Liver (tissue), 10 donors: ENCODE measurements at places on chromosomes 6 and 20. TPM values are rescaled to one million over a fixed set of nuclear protein-coding genes. Genes with fewer than 3 reads are reported as not detected.

DNA sequence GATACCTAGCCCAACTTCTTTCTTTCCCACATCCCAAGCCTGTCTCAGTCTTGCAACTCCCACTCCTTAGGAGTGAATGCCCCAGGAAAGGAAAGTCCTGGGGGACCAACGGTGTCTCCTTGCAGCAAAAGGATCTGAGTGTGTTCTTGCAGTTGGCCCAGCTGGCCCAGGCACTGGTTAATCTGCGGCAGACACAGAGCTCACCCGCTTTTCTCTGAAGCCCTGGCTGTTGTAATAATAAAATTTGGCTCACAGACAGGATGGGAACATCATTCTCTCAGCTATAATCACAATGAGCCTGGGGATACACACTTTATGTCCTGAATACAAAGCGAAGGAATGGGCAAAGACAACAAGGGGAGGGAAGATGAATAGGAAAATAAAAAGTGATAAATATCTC, 287.0 kb upstream of the PRND start:
- H3K27me3 ChIP-seq: no peaks in the 10 kb centered on the region
- peaks cover 4% of the 10 kb centered on the region for H3K4me1 ChIP-seq
- no peaks in the 10 kb centered on the region for H3K36me3 ChIP-seq

DNA sequence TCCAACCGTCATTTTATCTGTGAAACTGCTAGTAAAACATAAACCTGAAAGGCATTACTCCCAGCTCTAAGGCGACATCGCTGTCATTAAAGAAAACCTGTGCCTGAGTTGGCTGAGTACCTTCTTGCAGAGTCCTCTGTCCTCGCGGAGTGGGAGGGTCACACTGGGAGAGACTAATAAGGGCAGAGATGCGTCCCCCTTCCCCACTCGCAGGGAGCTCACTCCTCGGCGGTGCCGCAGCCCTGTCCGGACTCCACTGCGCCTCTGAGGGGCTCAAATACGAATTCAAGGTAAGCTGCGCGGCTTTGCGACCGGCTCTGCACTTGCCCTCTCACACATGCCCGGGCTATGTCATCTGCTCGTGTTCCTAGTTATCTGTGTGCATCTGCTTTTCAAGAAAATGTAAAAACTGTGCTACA, at the start of gene COL19A1:
Gene COL19A1 (plus strand): TSS at position 206 of the 419 bp plus-strand sequence. CDS start 13,012 bp downstream, outside the sequence.
- DNase-seq: no peak
- peak within 1 kb of the TSS; percentile 30 for H3K4me3 ChIP-seq
- no peaks in the 10 kb centered on the region for H3K27me3 ChIP-seq
- peak within 1 kb of the TSS; percentile 52 for H3K27ac ChIP-seq
- H3K4me1 ChIP-seq: peaks cover 3% of the 10 kb centered on the region

- peaks cover 8% of the 10 kb centered on the region for H3K4me1 ChIP-seq
- no peak overlapping the region for H3K27ac ChIP-seq
- H3K36me3 ChIP-seq: no peaks in the 10 kb centered on the region
- no peak for DNase-seq
- no peaks in the 10 kb centered on the region for H3K27me3 ChIP-seq
- no peak overlapping the region for H3K4me3 ChIP-seq
Observed at GRCh38 chr20:43911066-43911465, 3.6 kb upstream of the TOX2 start.

- DNase-seq: no peak
- no peak overlapping the region for H3K4me3 ChIP-seq
- H3K36me3 ChIP-seq: no peaks in the 10 kb centered on the region
- H3K27ac ChIP-seq: no peak overlapping the region
- H3K27me3 ChIP-seq: no peaks in the 10 kb centered on the region
Observed at GRCh38 chr6:40887079-40887791, 151.8 kb downstream of the UNC5CL start.

DNA sequence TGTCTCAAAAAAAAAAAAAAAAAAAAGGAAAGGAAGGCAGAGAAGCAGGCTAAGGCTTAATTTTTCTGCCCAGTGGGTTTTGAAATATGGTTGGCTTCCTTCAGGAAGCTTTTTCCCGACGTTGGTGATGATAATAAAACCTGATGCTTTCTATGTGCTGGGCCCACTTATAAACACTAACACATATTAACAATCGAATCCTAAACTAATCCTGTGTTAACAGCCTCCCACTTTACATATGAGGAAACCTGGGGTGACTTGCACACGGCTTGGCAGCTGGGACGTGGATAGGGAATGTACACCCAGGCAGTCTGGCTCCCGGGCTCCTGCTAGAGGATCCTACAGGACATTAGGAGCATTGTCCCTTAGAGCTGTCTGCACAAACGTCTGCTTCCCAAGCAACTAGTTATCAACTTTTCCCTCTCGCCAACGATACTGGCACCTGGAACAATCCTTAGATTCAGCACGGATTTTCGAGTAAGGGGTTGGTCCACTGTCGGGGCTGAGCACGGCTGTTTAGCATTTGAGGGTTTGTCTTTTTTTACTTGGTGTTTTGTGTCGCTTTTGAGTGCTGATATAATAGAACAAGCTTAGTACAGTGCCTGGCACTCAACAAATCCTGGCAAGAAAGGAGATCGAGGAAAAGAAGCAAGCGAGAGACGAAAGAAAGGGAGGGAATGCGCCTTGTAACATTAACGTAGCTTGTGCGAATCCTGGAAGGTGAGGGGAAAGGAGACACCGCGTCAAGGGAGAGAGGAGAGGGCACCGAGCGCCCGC, 622 bp upstream of the KIZ start:
- H3K36me3 ChIP-seq: no peaks in the 10 kb centered on the region
- peak overlapping the region; percentile 74 for H3K4me3 ChIP-seq
- peaks cover 4% of the 10 kb centered on the region for H3K4me1 ChIP-seq
- no peak for DNase-seq
- no peaks in the 10 kb centered on the region for H3K27me3 ChIP-seq

DNA sequence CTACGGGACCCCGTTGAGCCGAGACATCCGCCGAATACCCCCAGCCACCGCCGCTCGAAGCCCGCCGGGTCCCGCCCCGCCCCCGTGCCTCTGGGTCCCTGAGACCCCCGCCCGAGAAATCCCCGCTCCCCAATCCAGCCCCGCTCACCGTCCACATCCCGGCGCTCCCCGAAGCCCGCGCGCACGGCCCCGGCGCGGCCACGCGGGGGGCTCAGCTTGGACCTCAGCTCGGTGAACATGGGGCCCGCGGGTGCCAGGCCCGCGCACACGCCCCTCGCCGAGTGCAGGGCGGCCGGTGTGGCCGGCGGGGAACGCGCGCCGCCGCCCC, 249 bp downstream of the SAMD10 start:
- H3K4me3 ChIP-seq: peak overlapping the region; percentile 30
- no peak for DNase-seq
- H3K27ac ChIP-seq: peak overlapping the region; percentile 25
- no peaks in the 10 kb centered on the region for H3K27me3 ChIP-seq
- peaks cover under 1% of the 10 kb centered on the region for H3K36me3 ChIP-seq

GRCh38 chr6:15249371-15250019, 3.6 kb downstream of the JARID2 start:
- no peaks in the 10 kb centered on the region for H3K27me3 ChIP-seq
- no peak for DNase-seq
- peak overlapping the region; percentile 80 for H3K27ac ChIP-seq
- H3K4me3 ChIP-seq: no peak overlapping the region
- H3K4me1 ChIP-seq: peaks cover 1% of the 10 kb centered on the region

GRCh38 chr6:32941214-32941768, 463 bp upstream of the HLA-DMB start:
- peaks cover 3% of the 10 kb centered on the region for H3K4me1 ChIP-seq
- H3K4me3 ChIP-seq: no peak overlapping the region
- no peak for DNase-seq
- no peaks in the 10 kb centered on the region for H3K27me3 ChIP-seq
- no peaks in the 10 kb centered on the region for H3K36me3 ChIP-seq
- H3K27ac ChIP-seq: peak overlapping the region; percentile 77

DNA sequence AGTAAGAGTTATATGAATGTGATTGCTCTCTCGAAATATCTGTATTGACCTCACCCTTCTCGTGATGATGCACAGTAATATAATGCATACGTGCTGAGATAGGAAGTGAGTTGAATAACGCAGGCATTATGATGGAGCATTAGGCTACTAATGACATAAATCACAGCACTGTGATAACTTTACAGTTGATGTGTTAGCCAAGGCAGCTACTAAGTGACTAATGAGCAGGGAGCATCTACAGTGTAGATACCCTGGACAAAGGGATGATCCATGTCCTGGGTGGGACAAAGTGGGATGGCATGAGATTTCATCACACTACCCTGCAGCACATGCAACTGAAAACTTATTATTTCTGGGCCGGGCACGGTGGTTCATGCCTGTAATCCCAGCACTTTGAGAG, 68.4 kb downstream of the HDGFL1 start:
- no peak for DNase-seq
- H3K27ac ChIP-seq: no peak overlapping the region
- H3K36me3 ChIP-seq: no peaks in the 10 kb centered on the region
- H3K4me3 ChIP-seq: no peak overlapping the region

DNA sequence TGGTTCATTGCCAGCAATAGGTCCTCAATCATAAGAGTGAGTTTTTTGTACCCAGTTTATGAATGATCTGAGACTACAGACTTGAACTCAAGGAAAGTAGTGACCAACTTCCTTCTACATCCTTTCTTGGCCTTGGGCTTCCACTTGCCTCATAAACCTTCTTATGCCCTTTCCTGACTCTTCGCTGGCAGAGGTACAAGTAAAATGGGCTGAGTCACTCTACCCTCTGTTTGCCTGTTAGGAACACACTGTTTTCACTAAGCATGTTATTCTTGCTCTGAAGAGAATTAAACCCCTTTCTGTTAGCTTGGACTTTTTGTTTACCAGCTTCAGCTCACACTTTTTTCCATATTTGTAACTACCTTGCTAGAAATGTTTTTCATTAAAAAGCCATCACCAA, 74.4 kb downstream of the PKHD1 start:
- no peaks in the 10 kb centered on the region for H3K36me3 ChIP-seq
- H3K27me3 ChIP-seq: no peaks in the 10 kb centered on the region

DNA sequence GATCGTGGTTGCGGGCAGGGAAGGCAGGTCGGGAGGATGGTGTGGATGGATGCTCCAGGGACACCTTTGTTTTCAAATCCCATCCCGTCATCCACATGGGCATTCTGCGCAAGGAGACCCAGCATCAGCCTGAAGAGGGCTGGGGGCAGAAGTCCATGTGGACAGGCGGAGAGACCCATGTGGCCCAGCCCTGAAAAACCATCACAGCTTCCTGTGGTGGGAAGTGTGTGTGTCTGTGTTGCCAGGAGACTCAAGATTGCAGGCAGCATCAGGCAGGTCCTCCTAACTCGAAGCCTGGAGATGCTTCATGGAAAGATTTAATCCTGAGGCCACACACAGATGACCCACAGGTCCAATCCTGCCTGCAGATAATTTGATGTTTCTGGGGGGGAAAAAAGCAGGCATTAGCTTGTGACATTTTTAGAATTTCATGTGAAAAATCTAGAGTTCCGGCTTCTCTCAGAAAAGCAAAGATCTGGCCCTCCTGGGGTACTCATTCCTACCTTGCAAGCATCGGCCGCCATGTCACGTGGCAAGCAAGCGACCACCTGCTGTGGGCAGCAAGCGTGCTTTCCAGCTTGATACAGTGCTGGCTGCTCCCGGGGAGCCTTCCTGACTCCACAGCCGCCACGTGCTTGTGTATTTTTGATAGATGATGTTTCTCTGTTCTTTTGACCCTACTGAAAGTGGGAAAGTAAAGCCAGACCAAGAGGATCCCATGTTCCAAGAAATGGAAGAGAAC, 25.8 kb downstream of the BCAS4 start:
- no peaks in the 10 kb centered on the region for H3K36me3 ChIP-seq
- no peak overlapping the region for H3K27ac ChIP-seq
- no peaks in the 10 kb centered on the region for H3K27me3 ChIP-seq

DNA sequence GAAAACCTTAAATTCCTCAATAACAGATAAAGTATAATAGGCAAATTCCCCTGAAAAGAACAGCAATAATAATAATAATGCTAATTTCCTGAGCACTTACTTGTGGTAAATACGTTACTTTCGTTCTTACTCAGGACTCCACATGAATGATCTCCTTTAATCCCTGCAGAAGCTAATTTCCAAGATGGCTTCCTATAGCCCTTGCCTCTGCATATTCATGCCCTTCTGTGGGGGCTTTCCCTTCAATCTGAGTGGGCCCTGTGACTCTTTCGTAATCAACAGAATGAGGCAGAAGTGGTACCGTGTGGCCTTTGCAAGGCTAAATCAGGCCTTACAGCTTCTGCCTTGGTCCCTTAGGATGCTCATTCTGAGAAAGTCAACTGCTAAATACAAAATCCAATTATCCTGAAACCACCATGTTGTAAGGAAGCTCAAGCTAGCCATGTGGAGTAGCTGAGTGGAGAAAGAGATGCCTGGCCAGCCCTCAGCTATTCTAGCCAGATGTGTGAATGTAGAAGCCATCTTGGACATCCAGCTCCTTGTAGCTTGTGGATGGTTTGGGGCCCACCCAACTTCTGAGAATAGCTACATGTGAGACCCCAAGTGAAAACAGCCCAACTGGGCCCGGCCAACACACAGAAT, 50.5 kb downstream of the MCUR1 start:
- no peaks in the 10 kb centered on the region for H3K4me1 ChIP-seq
- DNase-seq: no peak
- no peaks in the 10 kb centered on the region for H3K36me3 ChIP-seq
- no peak overlapping the region for H3K27ac ChIP-seq
- no peak overlapping the region for H3K4me3 ChIP-seq
- no peaks in the 10 kb centered on the region for H3K27me3 ChIP-seq

- no peaks in the 10 kb centered on the region for H3K27me3 ChIP-seq
- no peak overlapping the region for H3K27ac ChIP-seq
- H3K36me3 ChIP-seq: no peaks in the 10 kb centered on the region
- H3K4me3 ChIP-seq: no peak overlapping the region
- no peak for DNase-seq
Observed at GRCh38 chr20:23624324-23624691, 13.4 kb downstream of the CST3 start.

DNA sequence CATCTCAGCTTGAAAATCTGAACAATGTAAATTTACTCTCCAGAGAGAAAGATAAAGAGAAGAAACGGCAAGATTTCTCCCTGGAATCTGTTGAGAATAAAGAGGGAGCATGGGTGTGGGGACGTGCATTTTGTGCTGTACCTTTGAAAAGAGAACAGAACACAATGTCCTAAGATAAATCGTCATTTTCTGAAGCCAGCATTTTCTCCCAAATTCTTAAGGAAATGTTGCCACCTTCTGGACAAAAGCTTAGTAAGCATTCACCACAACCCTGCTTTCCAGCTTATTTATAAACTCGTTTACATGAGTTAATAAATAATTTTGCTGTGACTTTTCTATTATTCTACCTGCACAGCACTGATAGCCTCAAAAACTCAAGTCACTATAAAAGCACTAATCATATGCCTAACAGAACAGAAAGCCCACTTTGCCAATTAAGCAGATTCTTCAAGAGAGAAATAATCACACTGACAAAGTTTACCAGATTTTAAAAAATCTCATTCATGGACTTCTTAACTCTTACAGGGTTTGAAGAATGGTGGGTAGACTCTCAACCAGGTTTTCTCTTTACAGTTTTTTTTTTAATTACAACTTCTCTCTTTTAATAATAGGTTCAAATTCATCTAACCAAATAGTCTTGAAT, 155.8 kb downstream of the MBOAT1 start:
- no peaks in the 10 kb centered on the region for H3K4me1 ChIP-seq
- no peaks in the 10 kb centered on the region for H3K36me3 ChIP-seq
- no peaks in the 10 kb centered on the region for H3K27me3 ChIP-seq

VIP gene
- polyA plus RNA-seq: 0.09 TPM

LY6G6C gene
- polyA plus RNA-seq: not detected

C20orf141 gene
- not detected for polyA plus RNA-seq

OR2H1 gene
- polyA plus RNA-seq: not detected

BANF2 gene
- not detected for polyA plus RNA-seq

DACT2 gene
- 0.25 TPM for polyA plus RNA-seq

APOM gene
- 587 TPM for polyA plus RNA-seq
